ENCODE measurements at places on chromosomes 16 and 17.

- no peak for DNase-seq
Measured at GRCh38 chr17:31586946-31587345, 195.5 kb downstream of the RAB11FIP4 start.

DNA sequence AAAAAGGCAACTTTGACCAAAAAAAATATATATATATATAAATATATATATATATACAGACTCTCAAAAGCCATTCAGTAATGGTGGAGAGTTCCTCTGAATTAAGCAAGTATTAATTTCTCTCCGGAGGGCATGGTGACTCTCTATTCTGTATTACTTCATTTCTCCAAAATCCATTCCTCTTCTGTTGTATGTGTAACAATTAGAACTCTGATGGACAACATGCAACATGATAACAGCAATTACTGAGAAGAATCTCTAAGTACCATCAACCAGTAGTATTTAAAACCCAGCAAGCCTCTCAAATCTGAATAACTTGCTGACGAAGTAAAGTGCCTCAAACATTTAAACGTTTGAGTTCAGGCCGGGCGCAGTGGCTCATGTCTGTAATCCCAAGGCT lies 2.3 kb downstream of the GRB2 start:
- DNase-seq: no peak

- DNase-seq: no peak
Measured at GRCh38 chr16:24135624-24136565, 120.2 kb upstream of the CACNG3 start.

DNA sequence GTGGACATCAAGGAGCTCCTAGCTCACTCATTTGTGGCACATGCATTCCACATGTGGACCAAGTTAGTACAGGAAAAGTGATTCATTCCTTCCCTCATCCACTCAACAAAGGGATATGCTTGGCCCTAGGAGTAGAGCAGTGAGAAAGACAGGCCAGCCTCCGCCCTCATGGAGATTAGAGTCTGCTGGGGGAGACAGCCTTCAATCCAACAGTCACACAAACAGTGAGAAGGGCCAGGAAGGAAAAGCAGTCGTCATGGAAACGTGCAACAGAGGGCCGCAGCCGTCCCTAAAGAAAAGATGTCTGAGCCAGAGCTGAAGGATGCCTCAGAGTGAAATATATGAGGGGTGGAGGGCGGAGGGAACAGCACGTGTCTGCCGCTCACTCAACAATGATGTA lies 109.9 kb downstream of the VPS53 start:
- DNase-seq: no peak

DNA sequence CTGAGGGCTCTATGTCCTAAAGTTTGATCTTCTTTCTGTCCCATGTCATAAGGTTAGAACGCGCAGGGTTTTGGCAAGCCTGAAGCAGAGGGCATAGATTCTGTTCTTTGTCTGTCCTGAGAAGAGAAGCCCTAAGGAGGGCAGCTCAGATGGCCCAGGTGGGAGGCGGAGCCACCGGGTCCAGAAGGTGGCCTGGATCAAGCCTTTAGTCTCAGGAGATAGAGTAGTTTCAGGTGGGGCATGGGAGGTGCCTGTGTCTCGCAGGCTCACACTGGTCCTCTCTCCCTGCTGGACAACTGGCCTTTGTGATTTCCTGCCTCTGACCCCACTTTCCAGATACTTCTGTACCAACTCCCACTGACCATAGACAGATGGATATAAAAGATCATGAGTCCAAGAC lies 44.2 kb upstream of the DNAJA2 start:
- DNase-seq: no peak

DNA sequence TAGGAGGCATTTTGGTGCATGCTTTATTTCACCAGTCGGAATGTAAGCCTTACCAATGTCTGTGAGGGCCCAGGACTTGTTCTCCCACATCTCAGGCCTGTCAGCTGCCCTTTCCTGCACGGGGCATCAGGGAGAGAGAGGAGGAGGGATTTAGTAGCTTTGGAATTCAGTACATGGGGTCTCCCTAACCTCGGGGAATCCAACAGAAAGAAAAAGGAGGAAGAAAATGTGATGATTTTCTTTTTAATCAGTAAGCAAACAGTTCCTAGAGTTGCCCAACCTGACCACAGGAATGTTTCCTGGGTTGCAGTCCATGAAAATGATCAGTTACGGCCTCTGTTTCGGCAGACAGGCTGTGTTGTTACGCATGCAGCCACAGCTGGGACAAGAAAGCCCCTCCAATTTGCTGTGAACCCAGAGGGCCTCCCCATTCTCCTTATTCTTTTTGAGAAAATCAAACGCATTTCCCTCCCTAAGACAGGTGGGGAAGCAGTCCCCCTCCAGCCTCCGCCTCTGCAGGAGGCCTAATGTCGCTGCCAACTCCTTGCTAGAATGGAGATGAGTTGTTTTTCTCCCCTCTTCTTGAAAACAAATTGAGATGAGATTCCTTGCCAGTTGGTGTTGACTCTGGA lies 53.1 kb upstream of the TANGO6 start:
- DNase-seq: peak; percentile 18

DNA sequence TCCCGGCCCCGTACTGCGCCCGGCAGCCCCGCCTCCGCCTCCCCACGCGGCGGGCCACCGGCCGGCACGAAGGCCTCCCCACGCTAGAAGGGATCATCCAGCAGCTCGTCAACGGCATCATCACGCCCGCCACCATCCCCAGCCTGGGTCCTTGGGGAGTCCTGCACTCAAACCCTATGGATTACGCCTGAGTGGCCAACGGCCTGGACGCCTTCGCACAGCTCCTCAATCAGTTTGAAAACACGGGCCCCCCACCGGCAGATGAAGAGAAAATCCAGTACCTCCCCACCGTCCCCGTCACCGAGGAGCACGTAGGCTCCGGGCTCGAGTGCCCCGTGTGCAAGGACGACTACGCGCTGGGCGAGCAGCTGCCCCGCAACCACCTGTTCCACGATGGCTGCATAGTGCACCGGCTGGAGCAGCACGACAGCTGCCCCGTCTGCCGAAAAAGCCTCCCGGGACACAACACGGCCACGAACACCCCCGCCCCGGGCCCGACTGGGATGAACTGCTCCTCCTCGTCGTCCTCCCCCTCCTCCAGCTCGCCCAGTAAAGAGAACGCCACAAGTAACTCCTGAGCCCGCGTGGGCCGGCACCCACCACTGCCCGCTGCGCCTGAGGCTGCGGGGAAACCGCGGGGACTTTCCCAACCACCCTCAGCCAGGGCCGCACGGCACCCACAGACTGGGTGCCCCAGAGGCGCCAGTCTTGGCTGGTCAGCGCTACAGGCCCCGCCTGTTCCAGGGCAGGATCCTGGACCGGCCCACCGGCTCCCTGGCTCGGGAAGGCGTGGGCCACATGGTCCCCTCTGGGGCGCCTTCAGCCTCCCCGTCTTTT lies 39.0 kb upstream of the AKAP1 start:
- peak; percentile 52 for DNase-seq

GRCh38 chr17:51035431-51035830 lies 85.2 kb downstream of the SPAG9 start:
- DNase-seq: no peak

DNA sequence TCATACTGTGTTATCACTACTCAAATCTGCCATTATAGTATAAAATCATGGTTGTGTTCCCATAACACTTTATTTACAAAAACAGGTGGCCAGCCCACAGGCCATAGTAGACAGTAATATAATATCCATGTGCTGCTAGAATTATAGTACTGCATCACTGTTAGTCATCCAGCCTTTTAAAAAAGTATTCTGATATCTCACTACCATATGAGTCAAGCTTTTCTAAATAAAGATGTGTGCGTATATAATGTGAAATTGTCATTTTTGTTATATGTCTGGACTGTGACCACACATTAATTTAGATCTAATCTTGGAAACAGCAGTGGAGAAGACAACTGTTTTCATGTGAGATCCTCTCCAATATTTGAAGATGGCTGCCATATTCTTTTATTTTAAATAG lies 1049.1 kb upstream of the GOT2 start:
- DNase-seq: no peak

GRCh38 chr16:11691771-11692170 lies 23.5 kb downstream of the SNN start:
- no peak for DNase-seq

DNA sequence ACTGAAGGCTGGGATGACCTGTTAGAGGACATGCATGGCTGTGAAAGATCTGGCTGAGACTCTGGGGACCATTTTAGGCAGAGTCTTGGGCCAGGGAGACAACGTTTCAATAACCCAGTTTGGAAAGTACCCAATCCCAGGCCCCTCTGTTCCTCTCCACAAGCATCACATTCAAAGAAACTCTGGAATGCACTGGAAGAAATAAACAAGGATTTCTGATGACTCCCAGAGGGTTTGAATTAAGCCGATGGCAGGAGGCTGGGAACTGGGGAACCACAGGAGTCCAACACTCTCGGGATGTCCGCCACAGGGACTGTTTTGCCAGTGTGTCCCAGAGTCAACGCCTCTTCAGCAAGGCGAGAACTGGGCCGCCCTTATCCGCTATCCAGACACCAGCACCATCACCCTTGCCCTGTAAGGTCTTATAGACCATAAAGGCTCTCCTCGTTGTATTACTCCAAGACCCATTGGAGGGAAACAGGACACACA lies 3.3 kb downstream of the PMP22 start:
- peak; percentile 20 for DNase-seq

All from transverse colon (tissue), 4 donors.